ENCODE measurements at places on chromosomes 1 and 21. TPM values are rescaled to one million over a fixed set of nuclear protein-coding genes. Genes with fewer than 3 reads are reported as not detected.

The WNT9A gene
- 11.4 TPM for total RNA-seq

DNA sequence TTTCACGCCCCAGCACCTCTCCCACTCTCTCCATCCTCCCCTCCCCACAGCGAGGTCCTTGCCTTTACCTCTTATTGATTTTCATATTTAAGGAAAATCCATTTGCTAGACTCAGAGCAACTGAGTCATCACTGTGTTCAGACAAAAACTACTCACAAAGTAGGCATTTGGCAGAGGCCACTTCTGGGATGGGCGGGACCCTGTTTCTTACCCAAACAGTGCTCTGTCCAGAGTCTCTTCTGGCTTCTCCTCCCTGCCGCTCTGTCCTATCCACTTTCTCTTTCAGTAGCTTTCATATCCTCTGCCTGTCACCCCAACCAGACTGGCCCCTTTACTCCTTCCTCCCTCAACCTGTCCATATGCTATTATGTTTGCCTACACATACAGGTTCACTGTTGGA lies 2.4 kb upstream of the NAV1 start:
- DNase-seq, result no peak

DNA sequence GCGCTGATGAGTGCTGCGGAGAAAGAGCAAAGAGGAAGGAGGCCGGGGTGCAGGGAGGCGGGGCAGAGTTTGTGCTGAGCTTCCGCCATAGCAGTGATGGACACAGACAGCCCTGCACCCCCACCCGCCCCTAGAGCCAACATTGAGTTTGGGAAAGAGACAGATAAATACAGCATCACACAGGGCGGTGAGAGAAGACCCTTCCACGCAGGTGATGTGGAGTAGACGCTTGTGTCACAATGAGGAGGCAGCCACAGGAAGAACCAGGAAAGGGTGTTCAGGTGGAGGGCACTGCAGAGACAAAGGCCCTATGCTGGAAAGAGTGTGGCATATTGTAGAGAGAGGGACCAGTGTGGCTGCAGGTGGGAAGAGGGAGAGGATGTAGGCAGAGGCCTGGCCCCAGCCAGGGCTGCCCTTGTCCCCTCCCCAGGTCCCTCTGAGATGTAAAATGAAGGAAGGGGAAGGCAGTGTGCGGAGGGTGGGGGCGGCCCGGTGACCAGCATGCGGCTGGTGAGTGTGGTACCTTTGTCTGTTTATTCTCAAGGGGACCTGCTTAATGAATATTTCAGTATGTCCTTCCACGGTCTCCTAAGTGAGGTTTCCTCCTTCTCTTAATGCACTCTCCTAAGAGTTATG lies 194.4 kb upstream of the TMEM51 start:
- DNase-seq, result no peak

DNA sequence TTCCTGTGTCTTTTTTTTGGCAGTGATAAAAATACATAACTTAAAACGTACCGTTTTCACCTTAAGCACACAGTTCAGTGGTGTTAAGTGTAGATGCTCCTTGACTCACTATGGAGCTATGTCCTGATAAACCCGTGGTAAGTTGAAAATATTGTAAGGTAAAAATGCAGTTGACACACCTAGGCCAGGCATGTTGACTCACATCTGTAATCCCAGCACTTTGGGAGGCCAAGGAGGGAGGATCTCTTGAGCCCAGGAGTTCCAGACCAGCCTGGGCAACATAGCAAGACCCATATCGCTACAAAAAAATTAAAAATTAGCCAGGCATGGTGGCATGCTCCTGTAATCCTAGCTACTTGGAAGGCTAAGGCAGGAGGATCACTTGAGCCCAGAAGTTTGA lies 73.6 kb upstream of the COG2 start:
- DNase-seq, result no peak

DNA sequence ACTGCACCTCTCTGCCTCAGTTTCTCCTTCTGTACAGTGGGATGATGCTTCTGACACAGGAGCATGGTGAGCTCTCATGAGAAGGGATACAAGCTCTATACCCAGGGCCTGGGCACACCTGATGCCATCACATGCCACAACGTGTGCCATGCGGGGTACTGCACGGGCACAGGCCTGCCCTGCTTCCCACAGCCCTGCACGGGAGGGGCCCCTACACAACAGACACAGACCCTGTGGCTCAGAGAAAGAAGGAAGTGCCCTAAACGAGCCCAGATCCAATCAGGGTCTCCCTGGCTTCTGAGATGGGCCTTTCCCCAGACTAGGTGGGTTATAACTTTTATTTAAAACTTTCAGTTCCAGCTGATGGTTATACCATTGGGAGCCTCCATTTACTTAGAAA lies 24.6 kb downstream of the C2CD2 start:
- no peak for DNase-seq

The NUAK2 gene
- total RNA-seq, result 4.7 TPM

The MARK1 gene
- total RNA-seq, result 9.8 TPM

- no peak for DNase-seq
Observed at GRCh38 chr1:219495737-219496408, 117.0 kb downstream of the ZC3H11B start.

GRCh38 chr1:161495490-161495889 lies 9.8 kb upstream of the FCGR2A start:
- DNase-seq, result no peak

The VTCN1 gene
- total RNA-seq, result not detected

The OR2T34 gene
- total RNA-seq, result not detected

The GCSAML gene
- total RNA-seq, result 1.2 TPM

All from sciatic nerve (tissue), 2 donors.